ENCODE measurements at places on chromosomes 5 and 9.

DNA sequence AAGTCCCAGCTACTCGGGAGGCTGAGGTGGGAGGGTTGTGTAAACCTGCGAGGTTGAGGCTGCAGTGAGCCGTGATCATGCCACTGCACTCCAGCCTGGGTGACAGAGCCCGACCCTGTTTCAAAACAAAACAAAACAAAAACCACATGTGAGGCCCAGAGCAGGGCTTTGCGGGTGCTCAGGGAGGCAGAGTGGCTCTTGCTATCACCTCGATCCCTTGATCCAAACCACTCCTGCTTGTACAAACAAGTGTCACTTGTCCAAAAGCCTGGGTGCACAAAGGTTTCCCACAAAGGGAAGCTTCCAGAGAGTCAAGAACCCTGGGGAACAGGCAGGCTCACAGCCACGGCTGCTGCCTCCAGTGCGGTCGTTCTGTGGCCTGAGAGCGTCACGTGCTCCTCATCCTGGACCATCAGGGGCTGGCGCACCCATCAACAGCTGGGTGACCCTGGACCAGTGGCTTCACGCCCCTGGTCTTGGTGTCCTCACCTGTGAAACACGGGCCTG, 162.7 kb downstream of the C9orf50 start:
- peak; percentile 20 for DNase-seq

DNA sequence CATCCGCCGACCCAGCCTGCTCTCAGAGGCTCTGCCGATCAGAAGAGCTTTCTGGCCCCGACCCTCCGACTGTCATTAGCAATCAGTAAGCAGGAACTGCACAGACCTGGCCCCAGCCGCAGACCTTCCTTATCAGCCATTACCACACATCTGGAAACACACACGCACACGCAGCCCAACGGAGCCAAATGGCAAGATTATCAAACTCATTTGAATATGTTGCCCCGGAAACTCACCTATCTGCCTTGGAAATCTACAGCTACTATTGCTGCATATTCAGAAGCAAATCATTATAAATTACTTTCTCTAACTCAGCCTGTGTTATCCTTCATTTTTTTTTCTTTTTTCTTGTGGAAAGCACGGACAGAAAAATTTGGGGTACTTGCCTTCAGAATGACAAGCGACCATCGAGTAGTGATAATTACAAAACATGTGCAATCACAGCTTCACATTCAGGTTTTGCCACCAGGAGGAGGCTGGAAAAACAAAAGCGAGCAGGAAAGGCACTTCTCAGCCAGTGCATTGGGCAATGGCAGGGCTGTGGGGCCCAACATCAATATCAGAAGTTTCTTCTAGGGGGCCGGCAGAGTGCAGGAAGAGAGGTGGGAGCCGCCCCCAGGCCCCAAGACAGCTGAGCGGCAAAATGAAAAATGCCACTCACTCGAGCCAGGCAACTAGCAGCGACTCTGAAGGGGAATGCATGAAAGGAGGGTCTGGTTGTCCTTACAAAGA, 122.3 kb downstream of the VAV2 start:
- DNase-seq, result no peak

DNA sequence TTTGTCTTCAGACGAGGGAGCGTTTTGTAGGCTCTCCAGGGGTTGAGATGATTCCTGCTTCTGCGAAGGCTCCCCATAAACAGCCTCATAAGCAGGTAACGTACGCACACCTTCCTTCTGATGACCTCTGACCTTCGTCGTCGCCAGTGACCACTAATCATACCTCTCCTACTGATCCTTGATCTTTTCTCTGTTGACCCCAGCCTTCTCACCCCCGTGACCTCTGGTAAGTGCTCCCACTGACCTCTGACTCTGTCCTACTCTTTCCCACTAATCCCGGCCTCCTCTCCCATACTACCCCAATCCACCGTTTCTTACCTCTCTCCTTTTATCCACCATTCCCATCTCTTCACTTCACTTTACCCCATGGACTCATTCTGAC, 345 bp downstream of the DNAI1 start:
- DNase-seq, result no peak

DNA sequence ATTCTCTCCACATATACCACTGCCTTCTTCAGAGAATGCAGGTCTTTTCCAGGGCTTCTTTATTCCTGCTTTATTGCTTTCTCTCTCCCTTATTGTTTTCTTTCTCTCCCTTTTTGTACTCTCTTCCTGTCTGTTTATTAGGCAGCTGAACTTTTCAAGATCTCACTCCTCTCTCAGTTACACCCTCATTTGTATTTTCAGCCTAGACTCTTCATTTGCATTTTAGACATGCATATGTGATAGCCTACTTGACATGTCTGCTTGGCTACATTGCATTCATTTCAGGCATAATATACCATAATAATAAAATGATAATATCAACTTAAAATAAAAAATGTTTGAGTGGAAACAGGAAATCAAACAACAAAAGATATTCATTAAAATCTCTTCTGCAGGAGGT, 377.9 kb upstream of the TNC start:
- no peak for DNase-seq

- no peak for DNase-seq
Measured at GRCh38 chr5:122816756-122817155, 28.7 kb upstream of the SNX24 start.

DNA sequence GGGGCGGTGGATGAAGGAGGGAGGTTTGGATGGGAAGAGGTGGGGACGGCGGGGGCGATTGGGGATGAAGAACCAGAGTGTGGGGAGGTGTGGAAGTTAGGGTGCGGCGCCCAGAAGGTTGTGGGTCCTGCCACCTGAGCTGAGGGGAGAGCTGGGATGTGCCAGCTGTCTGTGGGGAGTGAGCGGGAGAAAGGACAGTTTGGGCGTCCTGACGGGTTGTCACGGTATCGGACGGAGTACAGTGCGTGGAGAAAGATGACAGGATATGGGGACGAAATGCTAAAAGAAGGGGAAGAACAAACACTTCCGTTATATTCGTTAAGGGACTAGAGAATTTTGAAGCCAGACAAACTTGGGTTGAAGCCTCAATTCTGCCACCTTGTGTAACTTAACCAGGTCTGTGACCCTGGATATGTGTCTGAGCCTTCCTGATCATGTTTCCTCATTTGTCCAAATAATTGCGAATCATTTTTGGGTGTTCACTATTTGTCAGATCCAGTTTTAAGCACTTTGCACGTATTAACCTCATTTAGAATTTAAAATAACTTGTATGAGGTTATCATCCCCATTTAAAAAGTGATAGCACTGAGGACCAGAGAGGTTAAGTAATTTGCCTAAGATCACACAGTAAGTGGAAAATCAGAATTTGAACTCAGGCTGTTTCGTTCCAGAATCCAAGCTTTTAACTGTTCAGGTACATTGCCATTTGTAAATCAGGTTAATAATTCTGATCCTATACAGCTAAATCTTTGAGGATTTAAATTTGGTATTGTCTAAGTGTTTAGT, 689 bp downstream of the CNTRL start:
- no peak for DNase-seq

DNA sequence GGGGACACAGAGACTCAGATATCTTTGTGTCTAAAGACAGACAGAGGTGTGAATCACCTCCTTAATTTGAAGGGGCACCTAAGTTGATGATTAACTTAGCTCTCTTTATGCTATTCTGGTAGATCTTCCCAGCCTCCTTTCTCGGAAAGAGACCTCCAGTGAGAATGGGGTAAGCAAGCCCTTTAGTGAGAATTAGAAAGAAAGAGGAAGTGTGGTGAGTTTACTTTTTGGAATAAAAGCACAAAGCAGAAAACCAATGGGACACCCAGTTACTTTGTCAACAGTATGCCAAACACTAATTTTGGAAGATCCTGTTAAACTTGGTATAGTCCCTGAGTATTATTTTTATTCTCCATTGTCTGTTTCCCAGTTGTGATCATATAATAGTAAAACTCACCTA, 302.8 kb upstream of the RASA1 start:
- no peak for DNase-seq

GRCh38 chr5:140632366-140633020, 482 bp downstream of the CD14 start:
- no peak for DNase-seq

DNA sequence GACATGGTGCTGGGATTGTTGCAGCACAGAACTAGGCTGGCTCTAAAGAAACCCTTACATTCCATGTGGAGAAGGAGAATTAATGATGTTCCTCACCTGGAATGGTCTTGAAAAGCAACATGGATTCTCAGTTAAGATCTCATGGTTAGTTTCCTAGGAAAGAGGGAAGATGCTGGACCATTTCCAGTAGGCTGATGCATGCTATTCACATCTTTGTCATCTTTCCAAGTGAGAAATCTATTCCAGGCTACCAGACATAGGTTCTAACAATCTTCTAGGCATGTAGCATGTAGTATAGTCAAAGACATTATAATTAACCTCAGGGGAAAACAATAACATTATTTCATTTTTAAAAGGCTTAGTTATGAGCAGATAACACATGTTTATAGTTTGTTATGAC, 44.3 kb downstream of the TMEM252 start:
- DNase-seq, result no peak

DNA sequence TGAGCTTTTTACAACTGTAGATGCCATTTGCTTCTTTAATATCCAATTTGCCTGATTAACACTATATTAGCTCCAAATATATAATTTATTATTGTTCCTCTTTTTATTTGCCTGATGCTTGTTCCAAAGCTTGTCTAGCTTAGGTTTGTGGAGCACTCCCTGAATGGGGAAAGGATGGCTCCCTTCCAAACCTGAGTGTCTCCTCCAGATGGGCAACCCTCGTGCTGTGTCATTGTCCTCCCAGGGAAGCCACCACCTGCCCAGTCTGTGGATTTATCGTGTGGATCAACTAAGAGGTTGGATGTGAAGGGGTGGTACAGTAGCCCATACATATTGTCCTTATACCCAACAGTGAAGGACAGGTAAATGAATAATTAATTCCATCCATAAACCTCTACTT, 404.9 kb downstream of the CDK5RAP2 start:
- DNase-seq, result no peak

- no peak for DNase-seq
Measured at GRCh38 chr5:34735491-34736426, 79.6 kb downstream of the RAI14 start.

- DNase-seq, result no peak
Measured at GRCh38 chr9:127411122-127411521, 13.1 kb upstream of the ZNF79 start.

DNA sequence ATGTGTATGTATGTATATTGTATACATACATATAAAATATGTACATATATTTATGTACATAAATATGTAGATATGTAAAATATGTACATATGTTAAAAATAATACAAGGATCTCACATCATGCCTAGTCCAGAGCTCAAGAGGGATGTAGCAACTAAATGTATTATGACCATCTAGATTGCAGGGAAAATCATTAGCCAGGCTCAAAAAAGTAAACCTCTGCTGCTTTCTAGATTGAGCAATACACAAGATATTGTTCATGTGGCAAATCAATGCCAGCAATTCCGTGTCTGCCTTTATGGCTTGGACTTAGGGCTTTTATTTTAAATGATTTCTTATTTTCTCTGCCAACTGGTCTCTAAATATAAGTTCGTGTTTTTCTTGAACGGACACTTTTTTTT, 65.2 kb downstream of the RAI14 start:
- no peak for DNase-seq
